ENCODE measurements at places on chromosomes 5 and 9.

DNA sequence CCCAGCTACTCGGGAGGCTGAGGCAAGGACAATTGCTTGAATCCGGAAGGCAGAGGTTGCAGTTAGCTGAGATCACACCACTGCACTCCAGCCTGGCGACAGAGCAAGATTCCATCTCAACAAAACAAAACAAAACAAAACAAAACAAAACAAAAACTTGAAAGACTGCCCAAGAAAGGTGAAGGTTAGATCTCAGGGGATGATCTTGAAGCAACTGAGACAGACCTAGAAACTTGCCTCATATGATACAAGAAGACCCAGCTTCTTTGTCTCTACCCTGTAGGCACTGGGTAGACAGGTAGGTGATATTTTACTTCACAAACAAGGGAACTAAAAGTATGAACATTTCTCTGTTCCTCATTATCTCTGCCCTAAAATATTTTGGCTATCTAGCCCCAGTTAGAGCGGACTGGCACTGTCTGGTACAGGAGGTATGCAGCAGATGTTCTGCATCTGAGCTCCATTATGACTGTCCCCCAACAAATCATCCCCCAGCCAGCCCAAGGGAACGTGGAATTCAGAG lies 26.3 kb upstream of the SHOC1 start:
- DNase-seq: no peak

DNA sequence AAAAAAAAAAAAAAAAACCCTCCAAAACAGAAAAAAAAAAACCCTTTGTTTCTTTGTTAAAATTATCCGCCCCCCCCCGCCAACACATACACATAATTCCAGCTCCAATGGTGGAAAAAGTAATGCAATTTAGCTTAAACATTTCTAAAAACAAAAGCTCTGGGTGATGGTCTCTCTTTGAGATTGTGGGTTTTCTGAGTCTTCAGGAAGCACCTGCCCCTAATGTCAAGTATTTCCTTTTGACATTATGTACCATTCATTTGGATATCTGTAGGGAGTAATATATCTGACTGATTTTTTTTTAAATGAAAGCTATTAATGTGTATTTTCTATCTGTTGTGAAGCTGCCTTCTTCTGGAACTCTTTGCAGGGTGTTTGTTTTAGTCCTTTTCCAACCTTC lies 389.7 kb downstream of the TAF11L14 start:
- no peak for DNase-seq

DNA sequence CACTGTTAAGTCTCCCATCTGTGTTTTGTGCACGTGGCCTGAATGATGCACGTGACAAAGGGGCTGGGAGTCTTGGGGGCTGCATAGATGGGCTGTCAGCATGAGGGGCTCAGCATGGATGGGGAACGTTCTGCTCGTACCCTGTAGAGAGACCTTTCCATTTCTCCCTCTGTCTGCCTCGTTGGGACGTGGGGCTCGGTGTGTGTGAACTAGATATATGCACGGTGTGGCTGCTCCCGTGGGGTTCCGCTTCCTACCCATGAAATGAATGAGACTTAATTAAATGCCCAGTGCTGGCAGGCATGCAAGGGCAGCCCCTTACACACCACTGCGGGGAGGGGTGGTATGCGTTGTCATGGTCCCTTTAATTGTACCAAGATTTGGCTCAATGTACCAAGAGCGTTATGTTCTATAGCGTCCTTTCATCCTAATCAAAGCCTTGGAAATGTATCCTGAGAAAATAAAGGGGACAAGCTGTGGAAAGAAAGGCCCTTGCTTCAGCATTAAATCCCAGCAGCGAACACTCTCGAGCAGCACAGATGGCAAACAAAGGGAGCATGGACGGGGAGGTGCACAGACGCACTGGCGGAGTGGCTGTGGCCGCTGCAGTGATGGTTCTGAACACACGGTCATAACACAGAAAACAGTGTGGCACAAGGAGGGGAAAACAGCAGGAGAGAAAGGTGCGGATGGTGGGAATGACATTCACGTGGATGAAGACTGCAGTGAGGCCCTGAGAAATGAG lies 66.8 kb downstream of the RASGEF1C start:
- no peak for DNase-seq

GRCh38 chr9:138103111-138103848 lies 225.7 kb downstream of the CACNA1B start:
- no peak for DNase-seq

DNA sequence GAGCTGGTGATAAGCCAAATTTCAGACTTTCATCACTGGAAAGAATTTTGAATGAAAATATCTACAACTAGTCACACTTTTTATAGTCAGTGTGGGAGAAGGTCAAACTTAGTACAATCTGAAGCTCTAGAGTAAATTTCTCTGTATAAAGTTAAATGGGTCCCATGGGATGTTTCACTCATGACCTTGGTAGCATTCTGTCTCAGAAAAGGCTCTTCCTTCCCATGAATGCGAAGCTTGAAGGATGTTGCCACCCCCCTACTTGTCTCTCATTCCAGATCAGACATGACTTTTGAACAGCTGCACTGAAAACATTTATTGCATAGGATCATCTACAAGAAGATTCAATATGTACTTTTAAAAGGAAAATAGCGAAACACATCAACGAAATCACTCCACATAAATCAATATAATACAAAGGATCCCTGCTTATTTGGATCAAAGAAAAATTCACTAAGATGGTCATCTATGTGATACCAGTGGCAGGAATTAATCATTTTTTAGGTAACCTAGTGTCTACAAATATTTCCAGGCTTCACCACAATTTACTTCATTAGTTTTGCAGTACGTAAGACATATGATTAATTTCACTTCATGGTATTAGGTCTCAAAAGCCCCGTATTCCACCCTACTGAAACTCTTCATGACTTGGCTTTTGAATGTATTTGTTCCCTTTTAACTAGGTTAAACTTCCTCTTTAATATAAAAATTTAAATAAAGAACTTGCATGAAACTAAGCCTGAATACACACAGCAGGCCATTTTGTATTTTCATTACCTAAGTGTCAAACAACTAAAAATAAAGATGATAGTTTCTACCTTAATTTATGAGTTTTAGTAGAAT lies 4.4 kb downstream of the ST8SIA4 start:
- no peak for DNase-seq

- peak; percentile 45 for DNase-seq
Measured at GRCh38 chr9:112037281-112038016, 137.6 kb downstream of the SUSD1 start.

DNA sequence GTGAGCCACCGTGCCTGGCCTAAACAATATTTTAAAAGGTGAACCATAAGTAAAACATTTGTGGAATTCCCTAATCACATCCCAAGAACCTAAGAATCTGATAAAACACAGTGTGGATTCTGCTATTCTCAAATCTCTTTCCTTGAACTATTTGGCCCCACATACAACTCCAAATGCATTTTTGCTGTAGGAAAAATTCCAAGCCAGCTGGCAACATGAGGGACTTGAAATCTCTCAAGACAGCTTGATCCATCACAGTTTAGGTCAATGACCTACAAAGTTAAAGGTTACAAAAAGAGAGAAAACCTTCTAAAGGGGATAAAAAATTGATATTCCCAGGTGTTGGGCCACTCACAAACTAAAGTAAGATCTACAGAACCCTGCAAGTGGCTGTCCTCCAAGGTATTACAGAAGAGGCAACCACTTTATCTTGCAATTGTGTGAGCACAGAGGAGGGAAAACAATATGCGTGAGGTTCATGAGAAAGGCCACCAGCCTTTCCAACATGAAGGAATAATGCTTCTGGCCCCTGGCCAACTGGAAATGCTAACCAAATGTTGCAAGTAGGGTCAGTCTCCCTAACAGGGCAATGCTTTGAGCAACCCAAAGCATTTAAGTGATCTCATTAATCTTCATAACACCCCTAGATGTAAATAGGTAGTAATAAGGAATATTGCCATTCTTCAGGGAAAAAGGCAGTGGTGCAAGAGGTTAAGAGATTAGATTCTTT lies 221.4 kb downstream of the SEMA5A start:
- DNase-seq: no peak

DNA sequence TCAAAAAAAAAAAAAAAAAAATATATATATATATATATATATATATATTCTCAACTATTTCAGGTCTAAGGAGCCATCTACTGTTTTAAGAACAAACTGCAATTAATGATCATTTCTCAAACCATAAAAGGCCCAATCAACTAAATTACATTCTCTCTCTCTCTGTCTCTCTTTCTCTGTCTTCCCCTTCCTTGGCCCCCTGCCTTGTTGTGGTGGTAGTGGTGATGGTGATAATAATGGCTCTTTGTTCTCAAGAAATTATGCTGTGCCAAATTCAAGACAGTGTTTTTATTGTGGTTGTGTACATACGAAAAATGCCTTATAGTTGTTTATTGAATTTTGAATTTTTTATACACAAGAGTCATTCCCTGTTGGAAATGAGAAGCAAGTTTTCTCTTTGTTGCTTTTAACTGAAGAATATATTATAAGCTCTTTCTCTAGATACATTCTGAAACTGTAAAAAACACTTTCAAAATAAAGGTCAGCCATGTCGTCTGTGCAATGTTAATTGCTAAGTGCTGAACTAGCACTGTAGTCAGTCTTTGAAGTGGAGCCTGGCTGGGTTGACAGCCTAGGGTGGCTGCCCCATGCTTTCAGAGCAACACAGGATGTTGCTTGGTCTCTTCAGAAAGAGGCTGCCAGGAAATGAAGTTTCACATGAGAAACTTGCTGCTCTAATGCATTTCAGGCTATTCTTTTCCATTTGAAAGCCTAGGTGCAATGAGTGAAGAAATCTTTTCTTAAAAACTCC lies 96.0 kb downstream of the HINT1 start:
- peak; percentile 37 for DNase-seq

GRCh38 chr5:61280761-61281427 lies 51.2 kb upstream of the ZSWIM6 start:
- DNase-seq: no peak

DNA sequence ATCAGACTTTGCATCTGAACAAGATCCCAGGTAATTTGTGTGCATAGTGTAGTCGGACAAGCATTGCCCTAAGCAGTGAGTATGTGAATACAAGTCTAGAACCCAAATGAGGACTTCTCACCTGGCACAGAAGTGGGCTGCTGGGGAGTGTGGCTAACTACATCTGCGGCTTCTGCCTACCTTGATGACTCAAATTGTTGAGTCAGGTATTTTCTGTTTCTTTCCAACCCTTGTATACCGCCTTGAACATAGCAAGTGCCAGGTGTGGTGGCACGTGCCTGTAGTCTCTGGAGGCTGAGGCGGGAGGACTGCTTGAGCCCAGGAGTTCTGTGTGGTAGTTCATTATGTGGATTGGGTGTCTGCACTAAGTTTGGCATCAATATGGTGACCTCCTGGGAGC lies 7.9 kb upstream of the JADE2 start:
- no peak for DNase-seq

Measured in T follicular helper cell (primary cell).